ENCODE measurements at places on chromosomes 6 and 20.

GRCh38 chr6:34539181-34539580 lies 16.9 kb downstream of the SPDEF start:
- DNase-seq: no peak

GRCh38 chr20:34271956-34272355 lies 30.7 kb downstream of the ASIP start:
- no peak for DNase-seq

GRCh38 chr20:16158090-16158975 lies 414.9 kb downstream of the KIF16B start:
- no peak for DNase-seq

GRCh38 chr6:52641826-52642225 lies 29.1 kb upstream of the TMEM14A start:
- no peak for DNase-seq

GRCh38 chr6:53979468-53980067 lies 131.7 kb upstream of the MLIP start:
- no peak for DNase-seq

DNA sequence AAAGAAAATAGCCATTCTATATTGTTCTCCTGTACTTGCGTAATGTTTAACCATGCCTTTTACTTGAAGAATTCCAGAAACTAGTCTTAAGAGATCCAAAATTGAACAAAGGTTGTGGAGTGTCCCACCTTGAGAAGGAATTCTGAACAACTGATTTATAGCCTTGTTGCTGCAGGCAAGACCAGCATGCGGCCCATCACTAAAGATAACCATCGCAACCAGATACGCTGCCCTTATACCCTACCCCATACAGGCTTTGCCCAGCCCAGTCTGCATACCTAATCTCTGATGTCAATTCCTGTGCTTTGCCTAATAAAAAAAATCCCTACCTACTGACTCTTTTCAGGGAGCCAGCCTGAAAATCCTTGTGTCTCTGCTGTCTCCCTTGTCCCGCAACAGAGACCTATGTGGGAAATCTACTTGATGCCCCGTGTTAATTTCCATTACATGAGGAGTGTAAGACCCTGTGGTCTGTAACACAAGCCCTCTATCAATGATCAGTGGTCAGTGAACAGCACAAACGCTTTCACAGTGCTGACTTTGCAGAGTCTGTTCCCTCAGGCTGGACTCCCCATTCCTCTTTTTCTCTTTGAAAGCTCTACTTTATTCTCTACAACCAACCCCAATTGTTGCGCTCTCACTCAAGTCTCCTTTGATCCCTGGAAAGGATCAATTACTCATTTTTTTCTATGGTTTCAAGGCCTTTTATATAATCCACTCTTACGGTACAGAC lies 125.7 kb upstream of the BTBD3 start:
- DNase-seq: no peak

Measured in activated T-helper 1 cell treated with anti-CD3 and anti-CD28 coated beads, Interleukin-2, amount 50 U/mL, for 16 hours (primary cell).